ENCODE measurements at places on chromosomes 7 and 10.
A peak's percentile ranks its signal among the peaks of the same experiment; 100 is the strongest.

DNA sequence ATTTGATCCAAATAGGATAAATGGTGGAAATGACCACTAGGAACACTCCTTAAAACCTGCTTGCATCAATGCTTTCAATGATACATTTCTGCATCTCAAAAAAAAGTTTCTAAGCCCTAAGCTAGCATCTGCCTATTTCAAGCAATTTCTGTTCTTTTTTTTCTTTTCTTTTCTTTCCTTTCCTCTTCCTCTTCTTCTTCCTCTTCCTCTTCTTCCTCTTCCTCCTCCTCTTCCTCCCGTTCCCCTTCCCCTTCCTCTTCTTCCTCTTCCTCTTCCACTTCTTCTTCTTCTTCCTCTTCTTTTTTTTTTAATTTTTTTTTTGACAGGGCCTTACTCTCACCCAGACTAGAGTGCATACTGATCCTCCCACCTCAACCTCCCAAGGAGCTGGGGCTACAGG, 15.4 kb downstream of the RBM20 start:
- DNase-seq = no peak

DNA sequence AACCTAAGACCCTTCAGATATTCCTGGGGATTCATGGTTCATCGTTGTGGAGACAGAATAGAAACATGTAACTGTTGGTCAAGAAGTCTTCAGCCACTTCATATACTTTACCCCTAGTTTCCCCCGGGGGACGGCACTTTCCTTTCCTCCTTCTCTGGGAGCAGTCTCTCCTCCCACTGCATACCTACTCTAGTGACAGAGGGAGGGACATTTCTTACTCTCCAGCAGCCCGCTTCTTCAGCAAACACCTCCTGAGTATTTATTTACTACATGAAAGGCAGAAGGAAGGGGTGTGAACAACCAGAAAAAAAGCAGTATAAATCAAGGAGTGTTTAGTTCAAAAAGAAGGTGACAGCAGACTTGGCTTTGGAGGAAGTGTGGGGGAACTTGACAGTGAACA, 69.0 kb downstream of the LHFPL3 start:
- no peak for DNase-seq

- no peak for DNase-seq
Measured at GRCh38 chr10:86936661-86937501, 20.5 kb downstream of the MMRN2 start.

GRCh38 chr10:92816091-92816531, 32.2 kb upstream of the EXOC6 start:
- no peak for DNase-seq

GRCh38 chr7:141946796-141947195, at the start of gene CLEC5A:
TSS of gene CLEC5A (minus strand) at chr7:141946974. CDS start at chr7:141946292, 682 bp downstream.
- no peak for DNase-seq

GRCh38 chr7:73833251-73833919, 2.6 kb downstream of the CLDN4 start:
- DNase-seq = no peak

- DNase-seq = no peak
Measured at GRCh38 chr7:52410032-52410431, 625.4 kb upstream of the POM121L12 start.

GRCh38 chr10:56679578-56679977, 318.5 kb upstream of the ZWINT start:
- no peak for DNase-seq

DNA sequence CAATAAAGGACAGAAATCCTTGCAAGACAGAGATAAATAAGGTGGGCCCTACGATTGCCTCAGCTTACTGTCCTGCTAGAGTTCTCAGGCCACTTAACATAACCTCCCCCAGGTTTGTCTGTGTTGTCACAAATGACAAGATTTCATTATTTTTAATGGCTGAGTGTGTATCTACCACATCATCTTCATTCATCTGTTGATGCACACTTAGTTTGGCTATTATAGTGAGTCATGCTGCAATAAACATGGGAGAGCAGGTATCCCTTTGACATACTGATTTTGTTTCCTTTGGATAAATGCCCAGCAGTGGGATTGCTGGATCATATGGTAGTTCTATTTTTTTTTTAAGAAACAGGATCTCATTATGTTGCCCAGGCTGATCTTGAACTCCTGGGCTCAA, 60.6 kb downstream of the PRTFDC1 start:
- no peak for DNase-seq

DNA sequence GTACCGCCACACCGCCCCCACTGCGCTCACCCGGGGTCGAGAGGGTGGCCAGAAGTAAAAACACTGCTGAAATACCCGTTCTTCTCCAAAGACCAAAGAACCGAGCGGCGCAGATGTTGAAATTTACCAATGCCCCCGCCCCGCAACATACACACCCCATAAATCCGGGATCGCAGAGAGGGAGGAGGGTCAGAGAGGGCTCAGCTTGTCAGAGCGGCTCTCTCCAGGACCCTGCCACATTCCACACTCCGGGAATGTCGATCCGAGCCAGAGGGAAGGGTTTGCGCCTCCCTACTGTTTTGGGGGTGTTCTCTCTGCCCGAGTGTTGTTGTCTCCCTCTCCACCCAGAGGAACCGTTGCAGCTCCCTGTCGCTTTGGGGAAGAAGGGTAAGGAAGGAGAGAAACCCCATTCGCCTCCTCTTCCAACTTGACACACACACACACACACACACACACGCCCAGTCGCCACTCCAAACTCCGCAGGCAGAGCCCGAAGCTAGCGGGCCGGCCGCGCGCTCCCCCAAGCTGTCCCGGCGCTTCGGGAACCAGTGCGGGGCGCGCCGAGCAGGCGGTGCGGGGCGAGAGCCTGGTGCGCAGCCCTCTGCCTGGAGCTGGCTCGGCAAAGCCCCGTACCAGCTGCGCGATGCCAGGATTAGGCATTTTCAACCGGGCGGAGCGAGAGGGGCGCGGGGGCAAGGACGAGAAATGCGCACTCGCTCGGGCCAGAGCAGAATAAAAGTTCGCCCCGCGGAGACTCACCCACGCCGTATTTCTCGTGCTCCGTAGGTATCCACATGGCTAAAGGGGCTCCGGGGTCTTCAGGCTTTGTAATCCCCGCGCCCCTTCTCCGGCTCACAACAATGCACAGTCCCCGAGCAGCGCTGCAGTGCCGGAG, 609 bp downstream of the DOCK4 start:
- DNase-seq = peak; percentile 45

GRCh38 chr7:87056346-87056745, 3.1 kb downstream of the ELAPOR2 start:
- DNase-seq = no peak
